ENCODE measurements at places on chromosomes 6 and 20.

GRCh38 chr6:14799928-14800327 is 445.9 kb upstream of the JARID2 start:
- peak; percentile 73 for DNase-seq

GRCh38 chr6:158040804-158041347 is 59.2 kb downstream of the SYNJ2 start:
- no peak for DNase-seq

- no peak for DNase-seq
Measured at GRCh38 chr6:34447910-34448309, 18.0 kb upstream of the PACSIN1 start.

- peak; percentile 89 for DNase-seq
Measured at GRCh38 chr6:7723041-7723447, 2.9 kb upstream of the BMP6 start.

DNA sequence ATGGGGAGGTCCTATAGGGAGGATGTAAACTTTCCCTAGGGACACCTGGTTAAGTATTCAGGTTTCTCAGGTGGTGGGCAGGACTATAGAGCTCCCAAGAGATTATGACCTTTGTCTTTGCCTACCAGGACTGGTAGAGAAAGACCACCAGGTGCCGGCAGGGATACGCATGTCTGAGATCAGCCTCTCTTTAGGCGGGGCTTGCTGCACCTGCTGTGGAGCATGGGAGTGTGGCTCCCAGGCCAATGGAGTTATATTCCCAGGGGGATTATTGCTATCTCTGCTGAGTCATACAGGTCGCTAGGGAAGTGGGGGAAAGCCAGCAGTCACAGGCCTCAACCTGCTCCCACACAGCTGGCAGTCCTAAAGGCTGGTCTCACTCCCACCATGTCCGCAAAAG is 280.5 kb upstream of the MMS22L start:
- no peak for DNase-seq

GRCh38 chr6:108952776-108953486 is 104.7 kb downstream of the ARMC2 start:
- DNase-seq: no peak
